Right forelimb (tissue), 1 donor: ENCODE measurements at places on chromosomes 11 and 22.
A peak's percentile ranks its signal among the peaks of the same experiment; 100 is the strongest.

GRCh38 chr11:71500601-71501021, 26.5 kb upstream of the KRTAP5-7 start:
- DNase-seq, result peak; percentile 33

DNA sequence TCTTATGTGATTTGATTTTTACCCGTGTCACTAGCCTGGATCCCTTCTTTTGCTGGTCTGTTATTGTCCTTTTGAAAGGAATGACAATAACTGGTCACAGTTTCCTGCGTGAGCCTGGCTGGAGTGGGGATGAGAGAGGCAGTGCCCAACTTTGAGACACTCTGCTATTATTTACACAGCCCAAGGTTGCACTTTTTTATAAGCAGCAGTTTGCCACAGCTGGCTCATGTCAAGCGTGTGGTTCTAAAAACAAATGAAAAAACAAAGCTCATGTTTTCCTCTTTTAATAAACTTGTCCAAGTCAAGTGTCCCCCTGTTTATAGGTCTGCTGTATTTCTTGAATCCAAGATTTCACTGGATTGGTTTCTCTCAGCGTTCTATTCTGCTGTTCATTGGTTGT, 201.3 kb downstream of the GRIK4 start:
- no peak for DNase-seq

GRCh38 chr22:30870451-30871345, 97.9 kb downstream of the MORC2 start:
- peak; percentile 25 for DNase-seq

- no peak for DNase-seq
Measured at GRCh38 chr11:67165623-67166022, 46.6 kb downstream of the KDM2A start.

- DNase-seq, result no peak
Measured at GRCh38 chr11:108632041-108632704, 32.7 kb upstream of the DDX10 start.

DNA sequence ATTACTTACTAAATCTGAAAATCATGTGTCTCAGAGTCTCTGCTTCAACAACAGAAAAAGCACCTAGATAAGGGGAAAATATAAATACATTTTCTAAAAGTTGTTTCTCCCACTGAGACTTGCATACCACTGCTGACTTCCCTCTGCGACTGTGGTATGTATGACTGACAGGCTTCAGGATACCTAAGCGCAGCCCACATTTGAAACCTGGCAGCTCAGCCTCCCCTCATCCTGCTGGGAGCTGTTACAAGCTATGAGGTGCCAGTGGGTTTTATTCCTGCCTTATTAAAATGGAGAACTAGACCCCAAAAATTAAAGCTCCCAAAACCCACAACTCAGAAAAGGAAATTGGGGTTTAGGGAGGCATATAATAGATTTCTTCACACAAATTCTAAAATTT, 133.6 kb downstream of the RAB38 start:
- DNase-seq, result no peak

GRCh38 chr11:30586251-30587144, at the start of gene MPPED2:
MPPED2 (minus strand) TSS chr11:30586353; CDS start chr11:30580373, 5,980 bp downstream.
- DNase-seq, result no peak
